ENCODE measurements at places on chromosomes 6 and 20. TPM values are rescaled to one million over a fixed set of nuclear protein-coding genes. Genes with fewer than 3 reads are reported as not detected.

CDK5RAP1 gene
- 16.6 TPM for total RNA-seq

GRCh38 chr6:24504649-24505586, 10.1 kb downstream of the ALDH5A1 start:
- no peaks in the 10 kb centered on the region for H3K4me1 ChIP-seq
- H3K36me3 ChIP-seq, result no peaks in the 10 kb centered on the region
- H3K4me3 ChIP-seq, result no peak overlapping the region
- H3K27ac ChIP-seq, result no peak overlapping the region

DNA sequence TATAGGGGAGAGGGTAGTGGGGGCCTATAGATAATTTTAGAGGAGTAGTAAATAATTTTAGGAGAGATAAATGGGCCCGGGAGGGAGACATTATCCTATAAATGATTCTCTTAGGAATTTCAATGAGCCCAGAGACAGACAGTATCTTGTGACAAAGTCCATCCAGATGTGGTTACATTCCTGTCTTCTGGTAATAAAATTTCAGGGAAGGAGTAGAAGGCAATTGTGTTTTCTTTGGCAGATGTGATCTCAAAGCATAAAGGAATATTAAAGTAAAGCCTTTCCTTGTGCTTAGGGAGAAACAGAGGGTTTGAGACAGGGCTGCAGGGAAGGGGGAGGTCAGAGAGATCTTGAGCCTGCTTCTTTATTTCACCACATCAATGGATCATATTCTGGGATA, 979.8 kb upstream of the GJE1 start:
- no peaks in the 10 kb centered on the region for H3K27me3 ChIP-seq
- no peak for DNase-seq
- no peaks in the 10 kb centered on the region for H3K4me1 ChIP-seq
- H3K36me3 ChIP-seq, result no peaks in the 10 kb centered on the region
- no peak overlapping the region for H3K4me3 ChIP-seq
- no peak overlapping the region for H3K27ac ChIP-seq

- no peak overlapping the region for H3K4me3 ChIP-seq
- H3K27ac ChIP-seq, result no peak overlapping the region
- H3K36me3 ChIP-seq, result no peaks in the 10 kb centered on the region
- DNase-seq, result peak; percentile 6
- no peaks in the 10 kb centered on the region for H3K27me3 ChIP-seq
Measured at GRCh38 chr6:109760208-109760607, 69.1 kb downstream of the FIG4 start.

- H3K4me1 ChIP-seq, result peaks cover 7% of the 10 kb centered on the region
- peak overlapping the region; percentile 31 for H3K27ac ChIP-seq
- peak overlapping the region; percentile 64 for H3K4me3 ChIP-seq
- peak; percentile 89 for DNase-seq
Measured at GRCh38 chr6:161374971-161375873, 101.4 kb upstream of the AGPAT4 start.

- DNase-seq, result no peak
- H3K27me3 ChIP-seq, result no peaks in the 10 kb centered on the region
- peak overlapping the region; percentile 49 for H3K27ac ChIP-seq
- H3K4me3 ChIP-seq, result no peak overlapping the region
- H3K4me1 ChIP-seq, result peaks cover 15% of the 10 kb centered on the region
Measured at GRCh38 chr6:75170691-75171560, 34.9 kb downstream of the COL12A1 start.

- H3K27me3 ChIP-seq, result no peaks in the 10 kb centered on the region
- no peak overlapping the region for H3K27ac ChIP-seq
- H3K36me3 ChIP-seq, result no peaks in the 10 kb centered on the region
- no peaks in the 10 kb centered on the region for H3K4me1 ChIP-seq
Measured at GRCh38 chr6:102015431-102015830, 621.9 kb downstream of the GRIK2 start.

MOXD1 gene
- 19.5 TPM for total RNA-seq

DNA sequence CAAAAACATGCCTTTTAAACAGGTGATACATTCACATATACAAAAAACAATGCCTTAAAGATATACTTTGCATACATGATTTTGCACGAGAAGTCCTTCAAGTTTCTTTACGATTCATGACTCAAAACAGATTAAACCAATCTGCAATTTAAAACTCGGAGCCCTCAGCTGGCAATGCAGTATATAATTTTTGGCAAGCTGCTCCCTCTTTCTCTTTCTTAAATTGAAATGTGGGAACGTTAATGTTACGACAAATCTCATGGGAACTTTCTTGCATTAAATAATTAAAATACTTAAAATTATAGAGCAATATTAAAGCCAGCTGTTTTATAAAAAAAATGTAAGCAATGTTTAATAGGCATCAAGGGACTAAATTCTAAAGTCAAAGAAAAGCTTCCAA, 334.6 kb downstream of the ESR1 start:
- no peaks in the 10 kb centered on the region for H3K27me3 ChIP-seq
- DNase-seq, result no peak
- H3K4me1 ChIP-seq, result peaks cover 11% of the 10 kb centered on the region
- peaks cover 46% of the 10 kb centered on the region for H3K36me3 ChIP-seq

- H3K4me1 ChIP-seq, result no peaks in the 10 kb centered on the region
- H3K27ac ChIP-seq, result no peak overlapping the region
- no peak for DNase-seq
- H3K4me3 ChIP-seq, result no peak overlapping the region
- peaks cover 12% of the 10 kb centered on the region for H3K27me3 ChIP-seq
Measured at GRCh38 chr6:149154261-149154821, 163.2 kb upstream of the TAB2 start.

OTOR gene
- total RNA-seq, result not detected

GRCh38 chr6:144823131-144823530, 538.0 kb downstream of the UTRN start:
- H3K36me3 ChIP-seq, result peaks cover 7% of the 10 kb centered on the region
- DNase-seq, result no peak
- H3K4me1 ChIP-seq, result no peaks in the 10 kb centered on the region
- H3K27ac ChIP-seq, result no peak overlapping the region

DNA sequence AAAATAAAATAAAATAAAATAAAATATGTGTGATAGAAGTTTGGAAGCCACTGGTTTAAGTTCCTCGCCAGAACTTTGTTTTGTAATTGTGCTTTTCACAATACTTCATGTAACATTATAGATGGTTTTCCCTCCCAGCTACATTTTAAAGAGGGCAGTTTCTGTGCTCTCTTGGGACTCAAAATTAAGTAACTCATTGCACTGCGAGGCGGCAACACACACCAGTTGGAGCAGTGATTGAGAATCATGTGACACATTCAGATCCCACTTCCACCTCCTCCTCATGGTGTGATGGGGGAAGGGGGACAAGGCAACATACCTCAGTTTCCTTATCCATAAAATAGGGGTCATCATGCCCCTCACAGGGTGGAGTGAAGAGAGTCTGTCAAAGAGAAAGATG, 7.5 kb downstream of the C2 start:
- no peak overlapping the region for H3K27ac ChIP-seq
- H3K4me1 ChIP-seq, result peaks cover 1% of the 10 kb centered on the region
- H3K4me3 ChIP-seq, result no peak overlapping the region

GRCh38 chr6:79520534-79520933, 16.7 kb downstream of the LCA5 start:
- peak; percentile 15 for DNase-seq
- no peak overlapping the region for H3K27ac ChIP-seq
- H3K4me3 ChIP-seq, result no peak overlapping the region
- H3K36me3 ChIP-seq, result no peaks in the 10 kb centered on the region
- H3K27me3 ChIP-seq, result no peaks in the 10 kb centered on the region

GRCh38 chr6:109783250-109783986, 92.3 kb downstream of the FIG4 start:
- peak; percentile 68 for DNase-seq
- no peaks in the 10 kb centered on the region for H3K27me3 ChIP-seq
- no peak overlapping the region for H3K27ac ChIP-seq
- no peaks in the 10 kb centered on the region for H3K36me3 ChIP-seq

DNA sequence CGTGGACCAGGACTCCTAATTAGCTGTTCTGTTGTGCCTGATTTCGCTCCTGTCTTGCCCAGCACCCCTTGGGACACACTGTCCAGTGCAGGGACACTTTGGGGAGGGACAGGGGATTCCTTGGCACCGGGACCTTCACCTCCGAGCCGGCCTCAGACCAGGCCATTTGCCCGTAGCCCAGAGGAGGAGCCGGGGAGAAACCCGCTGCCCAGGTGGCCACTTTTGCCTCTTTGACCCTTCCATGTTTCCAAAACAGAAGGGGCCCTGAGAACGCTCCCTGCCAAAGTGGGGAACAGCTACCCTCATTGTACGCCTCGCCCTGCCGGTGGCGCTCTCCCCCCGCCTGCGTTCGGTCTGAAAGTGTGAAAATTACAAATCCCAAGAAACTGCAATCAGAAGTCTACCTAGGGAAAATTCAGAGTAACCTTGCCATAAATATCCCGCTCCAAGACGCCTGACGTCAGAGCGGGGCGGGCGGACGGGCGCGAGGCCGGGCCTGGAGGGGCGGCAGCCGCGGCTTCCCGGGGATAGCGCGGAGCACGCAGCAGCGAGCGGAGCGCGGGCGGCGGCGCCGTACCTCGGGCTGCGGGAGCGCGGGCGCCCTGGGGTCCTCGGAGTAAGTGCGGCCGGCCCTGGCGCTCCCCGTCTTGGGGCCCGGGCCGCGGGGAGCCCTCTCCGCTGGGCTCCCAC, at the start of gene DAAM2:
Gene DAAM2, plus strand, starts transcription at position 527 of the 690 bp plus-strand sequence. CDS start 63,927 bp downstream, outside the sequence.
- no peaks in the 10 kb centered on the region for H3K36me3 ChIP-seq
- peak within 1 kb of the TSS; percentile 32 for H3K27ac ChIP-seq
- peak; percentile 92 for DNase-seq
- H3K27me3 ChIP-seq, result no peaks in the 10 kb centered on the region
- peak within 1 kb of the TSS; percentile 84 for H3K4me3 ChIP-seq
- H3K4me1 ChIP-seq, result peaks cover 26% of the 10 kb centered on the region

- H3K27ac ChIP-seq, result no peak overlapping the region
- DNase-seq, result no peak
- no peaks in the 10 kb centered on the region for H3K36me3 ChIP-seq
- H3K4me3 ChIP-seq, result no peak overlapping the region
- no peaks in the 10 kb centered on the region for H3K27me3 ChIP-seq
Measured at GRCh38 chr6:106556368-106556960, 72.8 kb downstream of the RTN4IP1 start.

DNA sequence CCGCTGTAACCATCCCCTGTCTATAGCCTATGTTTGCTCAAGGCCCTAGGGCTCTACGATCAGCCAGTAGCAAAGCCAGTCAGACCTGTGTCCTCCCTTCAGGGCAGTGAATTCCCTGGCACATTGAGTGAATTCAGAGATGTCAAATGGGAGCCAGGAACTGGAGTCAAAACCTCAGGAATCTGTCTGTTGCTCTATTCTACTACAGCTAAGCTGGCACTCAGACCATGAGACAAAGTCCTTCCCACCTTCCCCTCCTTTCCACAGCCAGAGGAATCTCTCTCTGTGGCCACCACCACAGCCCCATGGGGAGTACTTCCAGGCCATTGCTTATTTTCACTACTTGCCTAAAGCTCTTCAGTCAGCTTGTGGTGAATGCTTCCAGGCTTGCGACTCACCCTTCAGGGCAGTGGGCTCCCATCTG, 82.0 kb downstream of the PKIB start:
- peaks cover 22% of the 10 kb centered on the region for H3K4me1 ChIP-seq
- DNase-seq, result peak; percentile 87
- H3K27me3 ChIP-seq, result no peaks in the 10 kb centered on the region
- no peak overlapping the region for H3K4me3 ChIP-seq
- H3K36me3 ChIP-seq, result no peaks in the 10 kb centered on the region
- H3K27ac ChIP-seq, result peak overlapping the region; percentile 56

- peak overlapping the region; percentile 95 for H3K4me3 ChIP-seq
- no peak for DNase-seq
- H3K36me3 ChIP-seq, result peaks cover 49% of the 10 kb centered on the region
- H3K27me3 ChIP-seq, result no peaks in the 10 kb centered on the region
Measured at GRCh38 chr6:31540640-31541039, 1.2 kb downstream of the DDX39B start.

- no peaks in the 10 kb centered on the region for H3K27me3 ChIP-seq
- H3K36me3 ChIP-seq, result peaks cover 13% of the 10 kb centered on the region
- H3K27ac ChIP-seq, result no peak overlapping the region
- H3K4me1 ChIP-seq, result no peaks in the 10 kb centered on the region
- DNase-seq, result no peak
- H3K4me3 ChIP-seq, result no peak overlapping the region
Measured at GRCh38 chr6:12119085-12119588, 107.0 kb downstream of the HIVEP1 start.

DNA sequence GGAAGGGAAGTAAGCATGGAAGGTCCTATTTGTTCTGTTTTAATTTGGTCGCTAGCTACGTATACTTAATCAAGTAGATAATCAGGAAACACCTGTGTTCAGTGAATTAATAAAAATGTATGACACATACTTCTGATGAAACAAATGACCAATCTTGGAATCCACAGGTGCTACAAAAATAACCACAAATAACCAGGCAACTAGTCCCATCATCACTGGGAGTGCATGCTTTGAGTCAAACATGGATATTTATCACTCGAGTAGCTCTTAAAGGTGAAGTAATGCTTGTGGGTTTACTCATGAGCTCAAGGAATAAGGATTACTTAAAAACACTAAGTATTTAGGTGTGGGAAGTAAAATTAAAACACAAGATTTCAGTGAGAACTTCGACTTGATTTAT, 285.6 kb upstream of the ID4 start:
- H3K4me3 ChIP-seq, result no peak overlapping the region
- no peak overlapping the region for H3K27ac ChIP-seq
- H3K27me3 ChIP-seq, result no peaks in the 10 kb centered on the region
- H3K4me1 ChIP-seq, result no peaks in the 10 kb centered on the region
- H3K36me3 ChIP-seq, result no peaks in the 10 kb centered on the region

DNA sequence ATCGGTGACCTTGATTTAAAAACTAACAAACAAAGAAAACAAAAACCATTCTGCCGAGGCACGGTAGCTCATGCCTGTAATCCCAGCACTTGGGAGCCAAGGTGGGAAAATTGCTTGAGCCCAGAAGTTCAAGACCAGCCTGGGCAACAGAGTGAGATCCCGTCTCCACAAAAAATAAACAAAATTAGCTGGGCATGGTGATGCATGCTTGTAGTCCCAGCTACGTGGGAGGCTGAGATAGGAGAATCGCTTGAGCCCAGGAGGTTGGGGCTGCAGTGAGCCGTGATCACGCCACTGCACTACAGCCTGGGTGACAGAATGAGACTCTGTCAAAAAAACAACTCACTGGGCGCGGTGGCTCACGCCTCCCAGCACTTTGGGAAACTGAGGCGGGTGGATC, 48.2 kb upstream of the TFAP2A start:
- H3K4me3 ChIP-seq, result no peak overlapping the region
- no peaks in the 10 kb centered on the region for H3K4me1 ChIP-seq
- no peaks in the 10 kb centered on the region for H3K36me3 ChIP-seq
- no peaks in the 10 kb centered on the region for H3K27me3 ChIP-seq
- DNase-seq, result no peak
- H3K27ac ChIP-seq, result no peak overlapping the region

- peaks cover 18% of the 10 kb centered on the region for H3K4me1 ChIP-seq
- H3K27me3 ChIP-seq, result no peaks in the 10 kb centered on the region
- H3K27ac ChIP-seq, result peak overlapping the region; percentile 47
- no peak overlapping the region for H3K4me3 ChIP-seq
Measured at GRCh38 chr6:21742238-21742660, 148.7 kb downstream of the SOX4 start.

DNA sequence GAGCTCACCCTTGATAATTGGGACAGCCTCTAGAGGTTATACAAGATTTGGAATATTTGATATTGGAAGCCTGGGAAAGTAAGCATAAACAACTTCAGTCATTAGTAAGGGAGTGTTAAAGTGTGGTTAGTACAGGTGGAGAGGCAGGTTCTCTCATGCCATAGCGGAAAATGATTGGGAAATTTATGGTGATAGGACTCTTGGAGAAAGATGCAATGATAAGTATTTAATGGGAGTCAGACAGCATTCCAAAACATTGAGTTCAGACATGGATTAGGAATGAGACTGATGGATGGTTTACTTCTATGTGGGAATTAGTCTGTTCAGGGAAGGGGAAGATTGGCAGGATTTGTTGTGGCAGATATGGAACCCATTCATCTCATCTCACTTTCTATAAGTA, 152.7 kb downstream of the MCHR2 start:
- H3K4me3 ChIP-seq, result no peak overlapping the region
- H3K27me3 ChIP-seq, result no peaks in the 10 kb centered on the region
- H3K36me3 ChIP-seq, result no peaks in the 10 kb centered on the region
- H3K27ac ChIP-seq, result no peak overlapping the region
- no peak for DNase-seq
- H3K4me1 ChIP-seq, result no peaks in the 10 kb centered on the region

Measured in osteoblast (primary cell).